ENCODE measurements at places on chromosomes 7 and 10.
A peak's percentile ranks its signal among the peaks of the same experiment; 100 is the strongest.

- DNase-seq: peak; percentile 53
Measured at GRCh38 chr7:24660546-24660945, 87.3 kb downstream of the PALS2 start.

- no peak for DNase-seq
Measured at GRCh38 chr10:130621231-130621775, 485.1 kb downstream of the GLRX3 start.

DNA sequence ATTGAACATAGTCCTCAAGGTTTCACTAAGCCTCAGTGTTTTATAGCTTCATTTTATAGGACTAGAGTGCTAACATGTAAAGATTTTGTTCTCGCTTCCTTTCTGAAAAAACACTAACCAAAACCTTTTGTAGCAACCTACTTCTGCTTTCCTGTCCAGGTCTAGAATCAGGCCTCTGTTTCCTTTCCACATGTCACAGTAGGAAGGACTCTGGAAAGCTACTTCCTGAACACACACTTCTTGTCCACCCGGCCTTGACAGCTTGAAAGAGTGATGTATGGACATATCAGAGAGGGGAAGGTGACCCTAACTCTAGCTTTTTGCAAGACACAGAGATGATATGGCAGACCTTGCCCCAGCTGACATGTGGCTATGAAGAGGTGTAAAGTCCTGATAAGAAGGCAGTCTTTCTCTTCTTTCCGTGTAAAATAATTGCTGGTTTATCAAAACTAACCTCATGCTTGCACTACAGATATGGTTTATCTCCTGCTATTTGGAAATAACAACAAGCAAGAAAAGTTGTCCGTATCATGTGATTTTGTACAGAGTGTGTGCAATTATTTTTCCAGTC is 175.4 kb downstream of the SKAP2 start:
- no peak for DNase-seq

GRCh38 chr10:48638739-48639527 is 34.1 kb upstream of the ARHGAP22 start:
- DNase-seq: no peak

DNA sequence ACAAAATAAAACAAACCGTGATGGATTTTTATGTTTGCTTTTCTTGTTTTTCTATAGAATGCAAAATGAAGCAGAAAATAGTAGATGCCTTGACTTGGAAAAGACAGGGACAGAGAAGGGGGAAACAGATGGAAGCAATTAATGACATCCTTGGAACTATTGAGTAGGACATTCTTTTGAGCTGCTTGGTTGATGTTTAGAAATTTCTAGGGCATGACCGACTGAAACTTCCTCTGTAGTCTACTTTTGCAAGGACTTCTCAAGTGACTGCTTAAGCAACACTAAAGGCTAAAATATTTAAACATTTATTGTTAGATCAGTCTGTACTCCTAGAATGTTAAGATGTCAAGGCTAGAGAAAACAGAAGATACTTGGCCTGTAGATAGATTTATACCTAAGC is 49.4 kb downstream of the VCL start:
- DNase-seq: peak; percentile 86

DNA sequence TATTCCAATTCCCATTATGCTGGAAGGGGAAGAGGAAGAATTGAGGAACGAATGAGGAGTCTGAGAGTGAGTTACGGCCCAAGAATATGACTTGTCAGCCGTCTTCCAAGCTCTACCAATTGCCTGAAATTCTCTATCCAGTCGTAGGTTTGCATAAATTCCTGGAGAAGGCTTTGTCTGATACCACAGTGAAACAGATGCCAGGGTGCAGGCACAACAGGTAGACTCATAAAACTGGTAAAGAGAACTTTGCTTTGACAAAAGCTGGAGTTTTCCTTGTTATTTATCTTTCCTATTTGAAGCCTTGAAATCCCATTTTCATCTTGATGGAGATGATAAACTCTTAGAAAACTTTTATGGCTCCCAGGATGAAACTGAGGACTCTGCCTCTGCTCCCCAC is 251.2 kb downstream of the KCNMA1 start:
- no peak for DNase-seq

GRCh38 chr10:12660812-12661211 is 311.5 kb downstream of the CAMK1D start:
- no peak for DNase-seq

DNA sequence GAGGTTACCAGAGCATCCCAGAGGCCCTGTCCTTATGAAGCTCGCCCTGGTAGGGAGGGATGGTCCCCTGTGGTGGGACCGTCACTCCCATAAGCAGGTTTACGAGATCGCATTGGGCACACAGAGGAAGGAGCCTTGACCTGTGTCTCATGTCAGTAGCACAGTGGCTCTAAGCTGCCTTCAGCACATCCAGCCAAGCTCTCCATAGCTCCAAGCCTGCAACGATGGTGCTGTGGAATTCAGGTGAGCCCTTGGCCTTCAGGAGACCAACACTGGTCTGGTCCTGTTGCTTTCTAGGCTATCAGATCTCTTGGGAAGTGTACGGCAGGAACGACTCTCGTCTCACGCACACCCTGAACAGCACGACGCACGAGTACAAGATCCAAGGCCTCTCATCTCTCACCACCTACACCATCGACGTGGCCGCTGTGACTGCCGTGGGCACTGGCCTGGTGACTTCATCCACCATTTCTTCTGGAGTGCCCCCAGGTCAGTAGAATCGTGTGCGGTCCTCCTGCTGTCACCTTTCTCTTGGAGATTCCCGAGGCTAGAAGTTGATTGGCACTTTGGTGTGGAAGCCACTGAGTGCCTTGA is 605.3 kb upstream of the FOXK1 start:
- no peak for DNase-seq

- DNase-seq: no peak
Measured at GRCh38 chr7:152112829-152113228, 87.4 kb downstream of the GALNT11 start.

GRCh38 chr10:117499248-117500105 is 43.1 kb upstream of the EMX2 start:
- no peak for DNase-seq

GRCh38 chr7:4791738-4792536 is 16.5 kb downstream of the AP5Z1 start:
- peak; percentile 33 for DNase-seq

- no peak for DNase-seq
Measured at GRCh38 chr10:103367379-103367781, 396 bp upstream of the TAF5 start.

GRCh38 chr10:132326344-132326889 is 5.6 kb upstream of the LRRC27 start:
- DNase-seq: no peak

- no peak for DNase-seq
Measured at GRCh38 chr10:61663466-61663865, 737 bp downstream of the CABCOCO1 start.

DNA sequence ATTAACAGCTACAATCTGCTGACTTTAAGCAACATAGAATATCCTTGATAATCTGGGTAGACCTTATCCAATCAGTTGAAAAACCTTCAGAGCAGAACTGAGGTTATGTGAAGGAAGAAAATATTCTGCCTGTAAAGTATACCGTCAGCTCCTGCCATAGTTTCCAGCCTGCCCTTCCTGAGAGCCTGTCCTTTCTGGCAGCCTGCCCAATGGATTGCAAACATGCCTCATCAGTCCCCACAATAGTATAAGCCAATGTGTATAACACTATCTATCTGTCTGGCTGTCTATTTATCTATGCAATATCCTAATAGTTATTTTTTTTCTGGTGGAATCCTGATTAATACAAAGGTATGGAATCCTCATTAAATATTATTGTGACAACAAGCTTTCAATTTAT is 489.2 kb upstream of the KCND2 start:
- peak; percentile 5 for DNase-seq

- DNase-seq: no peak
Measured at GRCh38 chr10:81981724-81982123, 106.7 kb downstream of the NRG3 start.

DNA sequence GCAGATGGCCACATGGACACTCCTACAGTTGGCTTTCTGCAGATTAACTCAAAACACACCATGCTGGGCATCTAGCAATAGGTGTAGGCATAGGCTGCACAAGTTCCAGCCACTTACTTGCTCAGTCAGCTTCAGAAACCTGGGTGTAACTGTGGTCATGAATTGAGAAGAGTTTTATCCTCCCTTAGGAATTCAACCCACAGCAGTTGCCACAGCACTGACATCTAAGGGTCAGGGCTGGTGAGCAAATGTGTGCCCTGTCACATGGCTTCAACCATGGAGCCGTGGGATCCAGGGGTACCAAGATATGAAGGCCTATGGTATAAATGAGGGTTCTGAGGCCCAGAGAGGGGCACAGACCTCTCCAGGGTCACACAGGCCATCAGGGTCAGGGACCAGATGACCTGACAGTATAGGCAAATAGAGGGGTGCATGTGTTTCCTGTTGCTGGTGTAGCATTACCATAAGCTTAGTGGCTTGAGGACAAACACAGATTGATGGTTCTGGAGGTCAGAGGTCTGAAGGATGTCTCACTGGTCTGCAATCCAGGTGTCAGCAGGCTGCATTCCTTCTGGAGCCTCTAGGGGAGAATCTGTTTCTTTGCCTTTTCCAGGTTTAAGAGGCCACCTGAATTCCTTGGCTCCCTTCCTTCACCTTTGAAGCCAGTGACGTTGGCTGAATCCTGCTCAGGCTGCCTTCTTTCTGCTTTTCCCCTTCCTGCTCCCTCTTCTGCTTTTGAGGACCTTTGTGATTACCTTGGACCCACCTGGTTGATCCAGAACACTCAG is 24.1 kb downstream of the MINDY4 start:
- no peak for DNase-seq

DNA sequence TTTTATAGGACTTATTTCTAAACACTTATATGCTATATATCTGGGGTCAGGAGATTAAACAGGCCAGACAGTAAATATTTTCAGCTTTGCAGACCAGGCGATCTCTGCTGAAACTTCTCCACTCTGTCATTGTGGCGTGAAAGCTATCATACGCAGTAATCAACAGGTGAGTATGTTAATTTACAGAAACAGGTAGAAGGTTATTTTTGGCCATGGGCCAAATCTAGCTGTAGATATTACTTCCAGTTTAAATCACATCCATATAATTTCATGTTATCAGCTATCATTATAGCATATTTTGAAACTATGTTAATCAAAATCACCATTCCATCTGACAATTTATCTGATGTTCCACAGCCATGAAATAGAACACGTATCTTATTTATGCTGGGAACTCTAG is 67.8 kb downstream of the GPR37 start:
- DNase-seq: no peak

- no peak for DNase-seq
Measured at GRCh38 chr7:151031011-151031410, 2.8 kb downstream of the ABCB8 start.

DNA sequence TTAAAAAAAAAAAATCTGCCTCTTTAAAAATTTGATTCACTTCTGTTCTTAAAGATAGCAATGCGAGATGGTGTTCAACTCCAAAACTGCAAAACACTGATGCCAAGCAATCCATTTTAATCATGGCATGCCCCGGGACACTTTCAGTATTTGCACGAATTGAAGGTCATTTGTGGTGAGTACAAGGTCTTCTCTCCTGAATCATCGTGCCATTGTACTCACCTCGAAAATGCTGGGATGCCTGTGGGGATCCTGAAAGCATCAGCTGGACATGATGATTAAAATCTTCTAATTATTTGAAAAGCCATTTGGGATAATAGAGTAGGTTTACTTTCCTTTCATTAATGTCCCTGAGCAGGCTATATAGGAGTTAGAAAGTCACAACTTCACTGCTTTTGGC is 125.1 kb upstream of the NRP1 start:
- DNase-seq: no peak

DNA sequence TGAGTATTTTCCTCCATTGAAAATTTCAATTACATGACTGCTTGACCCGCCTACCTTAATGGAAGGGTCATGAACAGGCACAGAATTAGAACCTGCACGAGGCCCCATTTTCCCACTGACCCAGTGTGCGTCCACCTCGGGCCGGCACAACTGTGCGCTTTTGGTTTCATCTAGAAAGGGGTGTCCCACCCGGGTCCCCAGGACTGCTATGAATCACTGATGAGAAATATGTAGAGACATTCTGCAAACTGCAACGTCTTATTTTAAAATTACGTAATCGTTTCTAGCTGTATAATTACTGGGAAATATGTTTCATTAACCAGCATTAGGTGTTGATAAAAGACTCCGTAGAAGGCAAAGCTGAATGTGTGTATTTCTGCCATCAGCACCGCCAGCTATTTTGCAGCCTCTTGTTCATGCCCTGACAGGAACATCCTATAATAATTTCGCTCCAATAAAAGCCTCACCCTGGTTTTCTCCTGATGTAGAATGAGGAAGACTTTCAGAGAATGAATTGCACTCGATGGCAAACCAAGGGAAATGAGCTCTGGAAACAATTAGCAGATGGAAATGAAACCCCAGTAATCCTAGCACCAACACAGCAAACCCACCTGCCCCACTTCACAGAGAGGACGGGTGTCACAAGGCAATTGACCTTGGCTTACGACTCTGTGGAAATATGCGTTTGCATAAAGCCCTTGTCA is 562.1 kb downstream of the DNAJB6 start:
- no peak for DNase-seq

- DNase-seq: no peak
Measured at GRCh38 chr7:43735403-43735801, 6.1 kb upstream of the COA1 start.

DNA sequence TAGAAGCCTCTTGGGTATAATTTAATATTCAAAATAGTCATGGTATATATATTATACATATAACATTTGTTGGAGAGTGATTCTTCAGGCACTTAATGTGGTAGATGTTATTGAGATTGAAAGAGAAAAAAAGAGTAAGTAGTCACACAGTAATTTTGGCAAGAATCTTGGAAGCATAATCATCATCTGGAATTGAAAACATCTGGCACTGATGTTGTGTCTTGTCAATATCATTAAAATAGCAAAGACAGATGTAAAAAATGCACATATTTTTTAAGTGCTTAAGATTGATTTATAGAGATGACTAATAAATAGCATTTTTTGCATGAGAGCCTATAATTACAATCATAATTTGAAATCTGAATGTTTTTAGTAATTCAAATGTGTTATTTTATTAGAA is 9.5 kb downstream of the SEMA3D start:
- no peak for DNase-seq

DNA sequence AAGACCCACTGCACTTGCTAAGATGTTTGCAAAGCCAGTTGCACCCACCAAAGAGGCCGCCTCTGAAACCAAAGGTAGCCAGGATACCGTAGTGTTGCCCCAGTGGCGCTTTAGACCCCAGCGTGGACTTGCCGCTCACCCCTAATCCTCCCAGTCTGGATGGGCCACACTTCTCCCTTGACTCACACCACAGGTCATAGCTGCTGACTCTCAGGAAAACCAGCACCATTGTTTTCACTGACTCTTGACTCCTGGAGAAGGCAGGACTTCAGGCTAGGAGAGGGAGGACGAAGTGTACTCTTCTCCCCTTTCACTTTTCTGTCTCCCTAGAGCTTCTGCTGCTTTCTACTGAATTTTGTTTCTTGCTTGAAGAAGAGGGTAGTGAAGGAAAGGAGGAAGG is 22.3 kb downstream of the RAB19 start:
- DNase-seq: no peak

GRCh38 chr7:78499283-78499682 is 700.7 kb downstream of the PHTF2 start:
- no peak for DNase-seq

GRCh38 chr10:525565-526315 is 163.7 kb downstream of the DIP2C start:
- DNase-seq: no peak

- DNase-seq: peak; percentile 34
Measured at GRCh38 chr10:50322077-50322476, 70.8 kb upstream of the ASAH2 start.
